GM04503 (cell line): ENCODE measurements at places on chromosomes 7 and 10.
A peak's percentile ranks its signal among the peaks of the same experiment; 100 is the strongest.

- DNase-seq, result no peak
These were observed 208.4 kb upstream of the KLF14 start for GRCh38 chr7:130942211-130942964.

DNA sequence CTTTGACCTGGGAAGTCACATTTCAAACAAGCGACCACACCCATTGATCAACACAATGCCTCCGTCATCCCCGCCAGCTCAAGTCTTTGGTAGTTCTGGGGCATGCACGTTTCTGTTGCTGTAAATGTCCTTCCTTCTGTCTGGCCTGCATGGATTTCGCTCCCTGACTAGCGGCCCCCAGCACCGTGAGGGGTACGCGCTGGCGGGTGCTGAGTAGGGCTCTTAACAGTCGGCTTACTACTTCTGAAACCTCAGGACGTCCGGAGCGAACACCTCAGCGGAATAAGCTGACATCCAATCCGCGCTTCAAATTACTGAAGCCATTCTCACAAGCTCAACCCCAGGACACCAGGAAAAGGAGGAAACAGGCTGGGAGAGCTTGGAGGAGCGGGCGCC, 505 bp downstream of the NUDCD3 start:
- no peak for DNase-seq

DNA sequence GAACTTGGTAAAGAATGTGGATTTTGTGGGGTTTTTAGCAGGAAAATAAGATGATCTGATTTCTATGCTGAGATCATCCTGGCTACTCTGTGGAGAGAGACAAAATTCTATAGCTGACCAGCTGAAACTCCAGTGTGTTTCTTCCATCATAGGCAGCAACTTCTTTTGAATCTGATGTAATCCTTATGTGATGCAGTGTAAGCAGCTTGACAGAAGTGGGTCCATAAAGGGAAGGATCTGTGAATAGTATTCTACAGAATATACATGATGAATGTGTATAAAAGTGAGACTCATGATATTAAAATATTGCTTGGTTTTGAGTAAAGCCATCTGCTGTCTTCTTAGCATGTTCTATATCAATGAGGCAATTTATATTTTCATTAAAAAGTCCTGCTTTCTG, 4.4 kb downstream of the MYO3A start:
- no peak for DNase-seq

- no peak for DNase-seq
These were observed 21.3 kb upstream of the EVX1 start for GRCh38 chr7:27221201-27221797.

- DNase-seq, result no peak
These were observed 313.2 kb downstream of the PRPF18 start for GRCh38 chr10:13899941-13900340.

- DNase-seq, result no peak
These were observed 42.3 kb downstream of the FBH1 start for GRCh38 chr10:5932345-5932744.

GRCh38 chr7:93407239-93407638, 167.3 kb downstream of the CALCR start:
- no peak for DNase-seq

GRCh38 chr10:103062854-103063590, 130.1 kb downstream of the NT5C2 start:
- DNase-seq, result no peak

DNA sequence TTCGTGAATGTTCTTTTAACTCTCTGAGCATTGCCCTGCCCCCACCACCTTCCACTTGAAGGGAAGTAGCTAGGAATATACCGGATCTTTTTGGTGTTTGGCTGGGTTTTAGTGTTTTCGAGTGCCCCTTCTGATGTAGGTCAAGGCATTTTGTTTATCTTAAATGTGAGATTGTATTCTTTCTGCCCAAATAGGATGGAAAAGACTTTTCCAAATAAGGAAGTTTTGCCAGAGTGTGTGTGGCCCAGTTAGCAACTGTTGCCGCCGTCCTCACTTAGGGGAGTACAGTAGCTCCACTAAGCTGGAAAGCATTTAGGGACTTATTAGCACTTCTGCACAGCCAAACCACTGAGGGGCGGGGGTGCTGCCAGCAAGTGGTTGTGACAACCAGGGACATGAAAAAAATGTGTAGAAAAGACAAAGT, 29.8 kb upstream of the VCL start:
- DNase-seq, result no peak

GRCh38 chr7:81414411-81414810, 355.4 kb downstream of the HGF start:
- no peak for DNase-seq

DNA sequence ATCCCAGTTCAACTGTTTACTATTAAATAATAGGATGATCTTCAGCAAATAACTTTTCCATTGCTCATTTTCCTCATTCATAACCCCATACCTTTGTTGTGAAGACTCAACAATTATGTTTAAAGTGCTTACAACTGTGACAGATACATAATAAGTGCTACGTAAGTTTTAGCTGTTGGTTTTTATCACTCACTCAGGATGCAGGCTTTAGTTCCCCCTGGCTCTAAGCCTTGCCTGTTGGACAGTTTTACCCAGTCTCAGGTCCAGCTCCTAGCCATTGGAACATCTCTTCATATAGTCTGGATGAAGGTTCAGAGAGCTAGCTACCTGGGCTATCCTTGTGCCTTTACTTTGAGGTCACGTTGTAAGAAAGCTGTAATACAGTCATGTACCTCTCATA, 353.2 kb downstream of the CRPPA start:
- no peak for DNase-seq

DNA sequence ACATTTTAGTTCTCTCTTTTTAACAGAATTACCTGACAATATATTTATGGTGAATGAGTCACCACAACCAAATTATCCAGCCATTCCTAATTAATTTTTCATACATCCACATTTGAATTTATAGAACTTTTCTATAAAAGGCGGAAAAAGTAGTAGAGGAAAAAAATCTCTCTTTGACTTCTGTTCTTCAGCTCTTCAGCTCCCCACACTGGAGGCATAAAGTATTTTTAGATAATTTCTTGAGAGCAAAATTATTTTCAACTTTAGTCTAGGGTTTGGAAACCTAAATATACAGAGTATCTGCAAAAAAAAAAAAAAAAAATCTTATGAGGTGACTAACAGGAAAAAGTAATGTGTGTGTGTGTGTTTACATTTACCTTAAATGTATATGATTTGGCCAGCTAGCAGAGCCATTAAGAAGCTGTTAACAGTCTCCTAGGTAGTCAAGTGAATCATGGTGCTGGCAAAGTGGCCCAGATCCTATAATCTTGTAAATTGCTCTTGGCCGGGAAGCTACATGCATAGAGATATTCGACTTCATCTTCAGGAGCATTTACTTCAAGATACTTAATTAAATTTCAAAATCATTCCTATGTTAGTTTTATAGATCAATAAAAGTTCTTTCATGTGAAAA, 383.1 kb upstream of the STEAP1 start:
- no peak for DNase-seq

GRCh38 chr7:128954830-128955802, 17.4 kb downstream of the IRF5 start:
- DNase-seq, result peak; percentile 41

- DNase-seq, result no peak
These were observed 6.7 kb upstream of the PWWP2B start for GRCh38 chr10:132390170-132390920.

- DNase-seq, result no peak
These were observed 168.1 kb downstream of the CCDC3 start for GRCh38 chr10:12833451-12833850.

DNA sequence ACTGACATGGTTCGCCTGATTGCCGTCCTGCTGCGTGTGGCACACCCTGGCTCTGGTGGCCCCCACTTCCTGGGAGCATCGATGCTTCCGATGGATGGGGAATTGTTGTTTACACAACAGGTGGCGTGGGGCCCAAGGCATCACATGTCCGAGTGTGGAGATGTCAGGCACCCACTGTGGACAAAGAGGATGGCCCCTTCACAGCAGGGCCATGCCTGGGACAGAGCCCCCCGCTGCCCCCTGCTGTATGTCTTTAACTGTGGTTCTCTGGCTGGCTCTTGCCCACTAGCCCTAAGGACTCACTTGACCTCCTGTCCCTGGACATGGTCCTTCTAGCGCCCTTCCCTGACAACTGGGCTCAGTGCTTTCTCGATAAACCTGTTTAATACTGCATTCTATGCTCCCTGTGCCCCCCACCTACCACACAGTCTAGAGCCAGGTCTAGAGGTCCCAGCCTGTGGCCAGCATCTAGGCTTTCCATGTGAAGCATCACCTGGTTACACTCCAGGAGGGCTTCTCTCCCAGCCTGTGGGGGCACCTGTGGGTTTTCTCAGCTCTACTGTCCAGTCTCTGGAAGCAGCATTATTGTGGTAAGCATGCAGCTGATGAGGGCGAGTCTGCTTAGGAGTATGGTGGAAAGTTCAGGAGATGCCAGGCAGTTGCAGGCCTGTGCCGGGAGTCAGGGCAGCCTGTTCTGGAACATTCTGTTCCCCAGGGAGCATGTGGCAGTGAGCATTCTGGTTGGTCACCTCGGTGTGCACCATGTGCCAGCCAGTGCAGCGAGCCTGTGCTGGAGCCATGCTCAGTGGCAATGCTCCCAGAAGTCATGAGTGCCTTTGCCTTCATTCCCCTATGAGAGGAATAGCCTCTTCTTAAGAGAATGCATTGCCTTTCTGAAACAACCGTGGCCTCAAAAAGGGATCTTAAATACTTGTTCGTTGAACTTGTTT, 10.4 kb downstream of the ADCY1 start:
- DNase-seq, result no peak

- no peak for DNase-seq
These were observed 137.0 kb upstream of the ADAM12 start for GRCh38 chr10:126525326-126525725.

- peak; percentile 4 for DNase-seq
These were observed 17.8 kb downstream of the CELF2 start for GRCh38 chr10:11035301-11035991.

DNA sequence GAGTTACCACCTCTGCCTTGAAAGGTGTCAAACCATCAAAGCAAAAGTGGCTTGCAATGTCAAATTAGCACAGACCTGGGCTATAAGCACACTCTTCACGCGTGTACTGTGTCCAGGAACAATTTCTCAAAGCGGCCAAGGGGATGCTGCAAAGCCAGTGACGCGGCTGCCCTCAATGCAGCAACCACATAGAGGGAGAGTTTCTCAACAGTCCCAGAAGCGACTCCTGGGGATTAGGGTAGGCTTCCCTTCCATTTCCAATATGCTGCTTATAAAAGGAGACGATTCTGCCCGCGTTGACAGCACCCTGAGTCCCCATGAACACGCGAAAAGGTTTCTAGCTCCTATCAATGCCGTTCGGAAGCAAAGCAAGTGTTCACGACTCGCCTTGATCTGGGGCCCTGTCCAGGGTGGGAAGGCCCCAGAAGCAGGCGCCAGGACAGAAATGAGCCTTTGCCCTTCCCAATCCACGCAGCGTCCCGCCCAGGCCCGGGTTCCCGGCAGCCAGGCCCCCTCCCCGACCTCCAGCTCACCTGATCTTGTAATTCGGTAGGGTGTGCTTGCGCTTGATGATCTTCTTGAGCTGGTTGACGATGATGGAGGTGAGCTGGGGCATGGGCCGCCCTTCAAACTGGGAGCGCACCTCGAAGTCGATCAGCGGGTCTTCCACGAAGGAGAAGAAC, 1.3 kb downstream of the PDZD8 start:
- DNase-seq, result no peak

GRCh38 chr7:105978035-105978434, 15.0 kb downstream of the CDHR3 start:
- DNase-seq, result no peak

DNA sequence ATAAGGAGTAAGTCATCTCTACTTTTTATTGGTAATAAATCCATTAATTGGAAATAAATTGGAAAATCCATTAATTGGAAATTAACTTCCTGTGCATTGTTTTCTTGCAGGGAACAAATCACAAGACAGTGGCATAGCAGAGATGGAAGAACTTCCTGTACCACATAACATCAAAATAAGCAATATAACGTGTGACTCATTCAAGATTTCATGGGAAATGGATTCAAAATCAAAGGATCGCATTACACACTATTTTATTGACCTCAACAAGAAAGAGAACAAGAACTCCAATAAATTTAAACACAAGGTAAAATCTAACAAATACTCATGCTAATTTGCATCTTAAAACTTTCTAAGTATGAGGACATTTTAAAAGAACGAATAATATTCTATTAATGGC, 57.8 kb downstream of the PHYHIPL start:
- DNase-seq, result no peak

DNA sequence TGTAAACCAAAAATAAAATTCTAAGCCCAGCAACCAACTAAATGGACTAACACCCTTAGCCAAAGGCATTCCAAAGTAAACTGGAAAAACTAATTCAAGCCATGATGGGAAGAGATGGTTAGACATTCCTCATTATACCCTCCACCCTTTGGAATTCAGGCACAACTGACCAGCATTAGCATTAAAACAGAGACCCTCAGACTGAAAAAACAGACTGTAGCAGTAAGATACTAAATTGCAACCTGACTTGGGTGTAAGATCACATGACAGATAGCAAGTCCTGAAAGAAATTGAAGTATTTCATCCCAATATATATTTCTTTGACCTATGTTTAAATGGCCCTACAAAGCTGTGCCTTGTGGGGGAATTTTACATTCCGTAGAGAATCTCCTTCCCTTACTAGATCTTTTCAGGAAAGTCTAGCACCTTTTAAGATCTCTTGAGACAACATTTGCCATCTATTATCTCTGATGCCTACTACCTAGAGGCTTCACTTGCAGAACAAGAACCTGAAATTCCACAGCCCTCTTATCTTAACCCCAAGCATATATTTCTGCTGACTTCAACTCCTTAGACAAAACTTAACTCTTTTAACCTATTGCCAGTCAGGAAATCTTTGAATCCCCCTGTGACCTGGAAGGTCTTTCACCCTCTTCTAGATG, 750.2 kb upstream of the IGFBP3 start:
- DNase-seq, result no peak

- DNase-seq, result no peak
These were observed 82.3 kb downstream of the KMT2E start for GRCh38 chr7:105096306-105096705.

GRCh38 chr10:46229144-46229563, 57.6 kb upstream of the ANTXRL start:
- DNase-seq, result no peak

DNA sequence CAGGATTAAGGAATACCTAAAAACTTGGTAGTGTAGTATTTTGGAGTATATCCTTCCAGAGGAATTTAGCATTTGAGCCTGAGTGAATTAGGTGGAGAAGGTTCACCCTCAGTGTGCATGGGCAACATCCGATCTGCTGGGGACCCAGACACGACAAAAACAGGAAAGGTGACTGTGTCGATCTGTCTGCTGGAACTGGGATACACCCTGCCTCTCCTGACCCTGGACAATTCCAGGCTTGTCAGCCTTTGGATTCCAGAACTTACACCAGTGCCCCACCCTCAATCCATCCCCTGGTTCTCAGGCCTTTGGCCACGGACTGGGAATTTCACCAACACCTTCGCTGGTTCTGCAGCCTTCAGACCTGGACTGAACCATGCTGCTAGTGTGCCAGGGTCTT, 41.9 kb downstream of the PTPRE start:
- no peak for DNase-seq

GRCh38 chr10:69338547-69339450, 60.5 kb downstream of the HK1 start:
- DNase-seq, result no peak
